Stimulated activated CD4-positive, alpha-beta T cell treated with anti-CD3 and anti-CD28 coated beads, Interleukin-2, amount 100 ng/mL, for 24 hours (primary cell): ENCODE measurements at places on chromosomes 16 and 17.

GRCh38 chr16:8798174-8798527 lies 512 bp downstream of the PMM2 start:
- DNase-seq = no peak

DNA sequence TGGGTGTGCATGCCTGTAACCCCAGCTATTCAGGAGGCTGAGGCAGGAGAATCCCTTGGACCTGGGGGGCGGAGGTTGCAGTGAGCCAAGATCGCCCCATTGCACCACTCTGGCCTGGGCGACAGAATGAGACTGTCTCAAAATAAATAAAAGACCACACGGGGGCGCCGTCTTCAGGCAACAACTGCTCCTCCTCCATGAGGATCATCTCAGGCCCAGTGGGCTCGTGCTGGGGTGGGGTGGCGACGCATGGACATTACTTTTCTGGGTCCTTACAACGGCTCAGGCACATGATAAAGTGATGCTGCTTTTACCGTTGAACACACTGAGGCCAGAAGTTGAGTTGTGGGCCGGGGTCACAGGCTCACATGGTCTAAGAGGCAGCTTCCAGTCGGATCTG lies 56.2 kb downstream of the PRMT7 start:
- DNase-seq = peak; percentile 48

GRCh38 chr16:25950586-25951281 lies 259.0 kb downstream of the HS3ST4 start:
- DNase-seq = no peak

GRCh38 chr17:82019690-82020571 lies 2.7 kb downstream of the CENPX start:
- peak; percentile 84 for DNase-seq

DNA sequence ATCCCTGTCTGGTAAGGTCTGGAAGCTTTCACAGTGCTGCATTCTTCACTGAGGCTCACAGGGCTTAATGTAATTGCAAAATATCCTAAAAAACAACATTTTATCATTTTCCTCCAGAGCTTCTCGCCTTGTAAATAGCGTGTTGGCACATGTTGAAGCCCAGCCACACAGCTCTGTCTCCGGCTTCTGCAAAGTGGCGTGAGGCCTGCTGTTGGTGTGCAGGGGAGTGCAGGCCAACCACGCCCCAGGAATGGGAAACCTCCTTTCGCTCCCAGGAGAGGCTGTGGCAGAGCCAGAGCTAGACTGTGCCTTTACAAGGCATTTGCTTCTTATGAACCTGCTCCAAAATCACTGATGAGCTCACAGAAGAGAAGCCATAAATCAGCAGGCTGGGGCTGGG lies 248.2 kb upstream of the MAF start:
- DNase-seq = no peak

DNA sequence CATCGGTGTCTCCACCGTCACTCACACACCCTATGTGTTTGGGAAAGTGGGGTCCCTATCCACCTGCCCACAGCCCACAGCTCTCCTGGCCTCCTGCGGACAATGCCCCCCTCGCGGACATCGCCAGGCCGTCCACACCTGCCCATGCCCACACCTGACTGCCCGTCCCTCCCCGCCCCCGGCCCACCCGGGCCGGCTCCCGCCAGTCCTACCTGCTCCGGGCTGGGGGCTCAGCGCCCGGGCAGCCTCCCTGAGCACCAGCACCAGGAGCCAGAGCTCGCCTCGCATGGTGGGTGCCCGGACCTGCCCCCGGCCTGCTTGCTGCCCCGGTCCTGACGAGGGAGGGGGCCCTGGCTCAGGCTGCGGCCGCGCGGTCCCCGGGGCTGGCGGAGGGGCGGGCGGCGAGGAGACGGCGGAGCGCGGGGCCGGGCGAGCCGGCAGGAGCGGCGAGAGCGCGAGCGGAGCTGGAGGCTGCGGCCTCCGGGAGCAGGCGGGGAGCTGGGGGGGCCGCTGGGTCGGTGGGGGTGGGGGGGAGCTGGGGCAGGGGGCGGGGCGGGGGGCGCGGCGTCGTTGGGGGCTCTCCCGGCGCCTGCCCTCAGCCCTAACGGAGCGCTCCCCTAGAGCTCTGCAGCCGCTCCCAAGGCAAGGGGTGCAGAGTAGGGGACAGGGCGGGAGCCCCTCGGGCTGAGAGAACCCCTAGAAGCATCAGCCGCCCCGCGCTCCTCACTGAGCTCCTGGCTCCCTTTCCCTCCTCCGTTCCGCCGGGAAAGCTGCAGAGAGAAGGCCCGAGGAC lies at the start of gene PLXDC1:
Gene PLXDC1, minus strand, starts transcription at position 488 of the 793 bp plus-strand sequence. Its CDS starts 200 bp downstream, at position 288.
- DNase-seq = peak; percentile 29

GRCh38 chr17:81977211-81977808 lies at the start of gene ASPSCR1:
ASPSCR1 (plus strand) TSS chr17:81977629; CDS start chr17:81977647, 18 bp downstream.
- peak; percentile 93 for DNase-seq

GRCh38 chr17:74245871-74246270 lies 28.2 kb upstream of the DNAI2 start:
- no peak for DNase-seq

GRCh38 chr17:18028114-18028951 lies 10.6 kb downstream of the ATPAF2 start:
- DNase-seq = no peak

- DNase-seq = no peak
Observed at GRCh38 chr17:57207396-57207795, 48.9 kb upstream of the MSI2 start.

- peak; percentile 79 for DNase-seq
Observed at GRCh38 chr17:34998205-34998604, 17.9 kb downstream of the LIG3 start.

DNA sequence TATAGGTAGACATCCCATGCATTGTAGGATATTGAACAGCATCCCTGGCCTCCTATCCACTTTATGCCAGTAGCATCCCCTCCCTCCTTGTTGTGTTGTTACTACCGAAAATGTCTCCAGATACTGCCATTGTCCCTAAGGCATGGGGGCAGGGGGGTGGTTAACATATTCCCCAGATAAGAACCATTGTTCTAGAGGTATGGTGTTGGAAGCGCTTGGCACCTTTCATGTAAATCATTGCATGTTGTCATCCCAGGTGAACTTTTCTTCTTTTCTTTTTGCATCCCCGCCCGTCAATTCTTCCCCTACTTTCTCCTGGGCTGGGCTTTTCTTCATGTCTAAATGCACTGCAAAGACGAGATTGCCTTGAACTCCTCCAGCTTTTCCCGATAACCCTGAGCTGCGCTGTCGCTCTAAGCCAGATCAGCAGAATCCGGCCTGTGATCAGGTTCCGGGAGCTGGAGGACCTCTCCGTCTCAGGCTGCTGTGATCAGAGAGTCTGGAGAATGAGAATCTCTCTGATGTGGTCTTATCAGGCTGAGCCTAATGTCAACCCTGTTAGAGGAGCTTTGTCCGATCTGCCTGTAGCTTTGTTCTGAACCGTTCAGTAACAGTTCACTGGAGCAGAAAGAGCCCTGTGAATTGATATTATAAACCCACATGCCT lies 76.2 kb downstream of the RBFOX1 start:
- no peak for DNase-seq

GRCh38 chr16:12793120-12793864 lies 10.4 kb downstream of the CPPED1 start:
- no peak for DNase-seq

DNA sequence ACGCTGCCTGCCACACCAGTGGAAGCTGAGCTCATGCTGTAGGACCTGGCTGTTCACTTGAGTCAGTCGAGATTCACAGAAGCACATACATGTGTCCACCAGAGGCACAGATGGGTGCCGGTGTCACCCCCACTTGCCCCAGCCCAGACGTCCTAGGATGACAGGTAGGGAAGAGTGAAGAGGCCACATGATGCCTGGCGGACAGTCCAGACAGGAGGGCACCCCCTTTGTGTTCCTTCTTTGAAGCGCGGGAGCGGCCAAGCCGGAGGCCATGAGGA lies 8.8 kb downstream of the UBE2I start:
- DNase-seq = no peak

- DNase-seq = no peak
Observed at GRCh38 chr17:48609033-48609432, 1.8 kb downstream of the HOXB7 start.

DNA sequence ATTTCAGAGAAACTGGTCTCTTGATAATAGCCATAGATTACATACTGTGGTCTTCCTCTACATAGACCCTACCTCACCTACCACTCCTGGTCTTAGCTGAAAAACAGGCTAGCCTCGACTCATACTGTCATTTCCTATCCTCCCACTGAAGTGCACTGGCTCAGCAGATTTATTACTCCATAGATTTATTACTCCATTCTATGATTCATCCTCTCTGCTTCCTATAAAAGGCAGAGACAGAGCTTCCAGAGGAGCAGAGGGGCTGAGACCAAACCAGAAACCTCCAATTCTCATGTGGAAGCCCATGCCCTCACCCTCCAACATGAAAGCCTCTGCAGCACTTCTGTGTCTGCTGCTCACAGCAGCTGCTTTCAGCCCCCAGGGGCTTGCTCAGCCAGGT lies at the start of gene CCL7:
Gene CCL7, plus strand, starts transcription at position 253 of the 400 bp plus-strand sequence. Its CDS starts 70 bp downstream, at position 323.
- DNase-seq = no peak

- DNase-seq = no peak
Observed at GRCh38 chr16:56257239-56257638, 66.0 kb downstream of the GNAO1 start.

DNA sequence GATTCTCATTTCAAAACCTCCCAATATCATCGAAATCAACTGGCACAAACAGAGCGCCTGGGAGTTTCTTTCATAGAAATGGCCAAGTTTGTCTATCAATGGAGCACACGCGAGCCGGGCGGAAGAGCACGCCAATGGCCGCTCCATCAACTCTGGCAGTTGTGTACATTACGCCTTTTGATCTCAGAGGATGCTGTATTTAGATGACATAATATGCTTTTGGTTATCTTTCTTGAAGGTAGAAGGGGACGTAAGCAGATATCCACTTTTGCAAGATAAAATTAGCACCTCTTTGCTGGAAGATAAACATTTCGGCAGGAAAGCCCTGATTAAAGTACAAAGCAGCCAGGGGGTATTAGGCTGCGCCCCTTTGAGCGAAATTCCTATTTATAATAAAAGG lies 287.4 kb downstream of the IRF8 start:
- DNase-seq = no peak

- DNase-seq = no peak
Observed at GRCh38 chr16:63982110-63982509, 1139.8 kb downstream of the CDH11 start.
